ENCODE measurements at places on chromosomes 7 and 10.

DNA sequence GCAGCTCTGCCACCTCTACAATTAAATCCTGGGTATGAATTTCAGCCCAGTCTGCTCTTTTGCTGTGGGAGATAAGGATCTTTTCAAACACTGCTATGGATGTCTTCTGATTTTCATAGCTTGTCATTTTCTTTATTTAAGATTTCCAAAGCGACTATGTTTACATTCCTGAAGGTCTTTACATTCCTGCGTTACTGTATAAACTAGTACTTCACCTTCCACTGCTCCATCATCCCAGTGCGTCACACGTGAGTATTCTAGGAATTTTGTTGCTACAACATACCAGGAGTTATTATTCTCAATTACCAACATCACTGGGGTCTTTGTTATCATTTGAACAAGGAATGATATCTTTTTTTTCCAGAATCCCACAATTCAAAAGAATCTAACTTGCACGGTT, 944.7 kb downstream of the SORCS3 start:
- no peak for DNase-seq

GRCh38 chr7:44484482-44485313, 5.8 kb downstream of the NUDCD3 start:
- no peak for DNase-seq

DNA sequence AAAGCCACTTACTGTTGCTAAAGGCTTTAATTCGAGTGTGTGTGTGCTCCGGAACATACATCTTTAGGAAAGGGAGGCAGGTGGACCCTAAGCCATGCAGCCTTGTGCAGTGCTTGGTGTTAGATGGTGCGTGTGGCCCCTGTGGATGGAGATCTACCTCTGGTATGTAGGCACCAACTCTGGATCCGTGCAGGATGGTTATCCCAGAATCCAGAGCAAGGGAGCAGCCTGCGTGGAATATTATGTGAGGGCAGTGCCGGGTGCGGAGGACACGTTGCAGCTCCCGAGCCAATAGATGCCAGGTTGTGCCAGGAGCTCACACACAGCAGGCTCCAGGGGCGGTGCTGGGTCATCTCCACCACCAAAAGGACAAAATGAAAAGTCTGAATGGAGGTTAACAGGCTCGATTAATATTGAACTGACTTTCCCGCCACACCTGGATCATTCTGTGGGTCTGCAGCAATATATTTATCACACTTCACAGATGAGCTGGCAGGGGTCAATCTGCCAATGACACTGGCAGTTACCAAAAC, 143.0 kb upstream of the NPS start:
- no peak for DNase-seq

GRCh38 chr10:121700416-121700815, 102.2 kb upstream of the FGFR2 start:
- no peak for DNase-seq

GRCh38 chr7:101094791-101095375, 9.6 kb downstream of the TRIM56 start:
- peak; percentile 74 for DNase-seq

GRCh38 chr7:121196286-121196685, 132.5 kb upstream of the WNT16 start:
- DNase-seq: no peak

DNA sequence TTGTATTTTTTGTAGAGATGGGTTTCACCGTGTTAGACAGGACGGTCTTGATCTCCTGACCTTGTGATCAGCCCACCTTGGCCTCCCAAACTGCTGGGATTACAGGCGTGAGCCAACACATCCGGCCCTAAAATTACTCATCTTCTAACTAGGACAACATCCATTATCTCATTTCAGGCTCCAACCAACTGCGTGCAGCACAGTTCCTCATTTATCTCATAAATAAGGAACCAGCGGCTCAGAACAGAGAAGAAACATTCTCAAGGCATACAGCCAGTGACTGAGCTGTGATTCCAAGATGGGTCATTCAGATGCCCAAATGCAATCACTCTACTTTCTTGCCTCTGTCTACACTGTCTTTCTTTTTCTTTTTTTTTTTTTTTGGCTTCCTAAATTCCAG, 356.1 kb downstream of the ELMO1 start:
- DNase-seq: no peak

GRCh38 chr10:95505641-95506040, 55.5 kb downstream of the SORBS1 start:
- DNase-seq: no peak

DNA sequence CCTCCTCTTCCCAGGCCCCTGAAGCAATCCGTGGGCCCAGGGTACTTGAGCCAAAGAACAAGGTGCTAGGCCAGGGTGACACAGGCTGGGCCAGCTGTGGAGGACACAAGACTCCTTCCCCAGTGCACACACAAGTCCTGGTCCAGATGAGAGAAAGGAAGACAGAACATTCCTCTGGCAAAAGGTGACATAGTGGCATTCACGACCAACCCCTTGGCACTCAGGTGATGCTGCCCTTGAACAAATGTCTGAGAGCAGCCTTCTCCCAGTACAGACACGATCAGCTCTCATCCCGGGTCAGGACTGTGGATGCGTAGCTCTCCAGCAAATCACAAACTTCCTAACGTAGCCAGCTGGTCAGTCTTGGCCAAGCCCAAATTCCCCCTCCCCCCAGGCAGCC, 118.5 kb downstream of the OAT start:
- no peak for DNase-seq

- no peak for DNase-seq
Measured at GRCh38 chr7:6277476-6277875, 5.1 kb upstream of the CYTH3 start.

DNA sequence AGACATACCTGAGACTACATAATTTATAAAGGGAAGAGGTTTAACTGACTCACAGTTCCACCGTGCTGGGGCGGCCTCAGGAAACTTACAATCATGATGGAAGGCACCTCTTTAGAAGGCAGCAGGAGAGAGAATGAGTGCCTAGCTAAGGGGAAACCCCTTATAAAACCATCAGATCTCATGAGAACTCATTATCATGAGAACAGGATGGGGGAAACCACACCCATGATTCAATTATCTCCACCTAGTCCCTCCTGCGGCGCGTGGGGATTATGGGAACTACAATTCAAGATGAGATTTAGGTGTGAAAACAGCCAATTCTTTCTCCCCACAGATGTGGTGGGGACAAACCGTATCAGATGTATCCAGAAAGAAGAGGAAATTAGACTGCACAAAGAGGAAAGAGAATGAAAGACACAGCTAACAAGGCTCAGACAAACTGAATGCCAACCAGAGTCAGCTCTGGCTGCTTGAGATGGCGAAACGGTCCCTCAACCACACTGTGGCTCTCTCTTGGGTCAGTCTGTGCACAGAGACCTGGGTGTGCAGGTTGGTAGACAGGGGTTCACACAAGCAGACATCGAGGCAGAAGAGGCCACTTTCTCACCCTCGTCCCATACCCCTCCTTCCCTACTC, 375.6 kb downstream of the SFMBT2 start:
- no peak for DNase-seq

DNA sequence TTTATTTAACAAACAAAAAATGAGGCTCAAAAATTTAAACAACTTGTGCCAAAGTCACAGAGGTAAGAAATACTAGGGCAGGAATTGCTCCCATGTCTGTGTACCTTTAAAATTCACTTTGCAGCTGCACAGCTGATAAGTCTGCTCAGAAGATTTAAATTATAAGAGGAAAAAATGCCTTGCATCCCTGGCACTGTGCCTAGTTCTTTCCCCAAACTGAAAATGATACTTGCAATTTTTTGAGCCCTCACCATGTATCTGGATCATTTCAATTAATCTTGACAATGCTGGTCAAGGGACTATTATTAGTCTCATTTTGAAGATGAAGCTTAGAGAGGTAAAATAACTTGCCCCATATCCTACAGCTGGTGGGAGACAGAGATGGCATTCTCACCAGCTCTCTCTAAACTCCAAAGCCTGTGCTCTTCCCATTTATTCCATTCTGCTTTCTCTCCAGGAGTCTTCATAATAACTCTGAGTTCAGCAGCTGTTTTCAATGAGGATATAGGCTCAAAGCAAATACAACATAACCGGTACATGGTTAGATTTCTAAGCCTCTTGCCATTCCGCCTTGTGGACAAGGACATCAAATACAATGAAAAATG, 350.5 kb upstream of the LRRTM3 start:
- no peak for DNase-seq

GRCh38 chr7:886626-887487, 10.5 kb downstream of the GET4 start:
- no peak for DNase-seq

- DNase-seq: no peak
Measured at GRCh38 chr7:37683246-37684120, at the start of gene GPR141. GPR141 (plus strand) TSS chr7:37683766; CDS start chr7:37740394, 56,628 bp downstream.

- no peak for DNase-seq
Measured at GRCh38 chr10:56920601-56921261, 559.7 kb upstream of the ZWINT start.

GRCh38 chr7:41167836-41168235, 535.1 kb downstream of the INHBA start:
- DNase-seq: no peak

DNA sequence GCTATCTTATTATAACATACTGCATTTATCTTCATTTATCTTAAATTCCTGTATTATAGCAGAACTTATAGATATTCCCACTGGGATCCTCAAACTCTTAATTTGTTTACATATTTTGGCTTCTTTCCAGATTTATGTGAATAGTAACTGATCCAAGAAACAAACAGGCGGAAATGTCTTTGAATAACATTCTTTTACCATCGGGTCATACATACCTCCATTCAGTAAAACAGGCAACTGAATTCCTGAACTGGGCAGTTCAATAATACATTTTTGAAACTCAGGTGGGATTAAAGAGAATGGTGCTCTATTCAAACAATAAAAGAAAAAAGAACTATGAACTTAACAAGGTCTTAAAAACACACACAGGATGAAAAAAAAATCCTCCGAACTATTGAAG, 337.4 kb downstream of the CRPPA start:
- no peak for DNase-seq

GRCh38 chr7:92632791-92633190, 42.6 kb upstream of the FAM133B start:
- DNase-seq: no peak

GRCh38 chr10:17227367-17228090, 512 bp upstream of the VIM start:
- DNase-seq: peak; percentile 70

GRCh38 chr7:108157606-108158335, 27.6 kb upstream of the LAMB4 start:
- DNase-seq: no peak

GRCh38 chr10:113982296-113982695, 61.4 kb upstream of the ADRB1 start:
- DNase-seq: no peak

DNA sequence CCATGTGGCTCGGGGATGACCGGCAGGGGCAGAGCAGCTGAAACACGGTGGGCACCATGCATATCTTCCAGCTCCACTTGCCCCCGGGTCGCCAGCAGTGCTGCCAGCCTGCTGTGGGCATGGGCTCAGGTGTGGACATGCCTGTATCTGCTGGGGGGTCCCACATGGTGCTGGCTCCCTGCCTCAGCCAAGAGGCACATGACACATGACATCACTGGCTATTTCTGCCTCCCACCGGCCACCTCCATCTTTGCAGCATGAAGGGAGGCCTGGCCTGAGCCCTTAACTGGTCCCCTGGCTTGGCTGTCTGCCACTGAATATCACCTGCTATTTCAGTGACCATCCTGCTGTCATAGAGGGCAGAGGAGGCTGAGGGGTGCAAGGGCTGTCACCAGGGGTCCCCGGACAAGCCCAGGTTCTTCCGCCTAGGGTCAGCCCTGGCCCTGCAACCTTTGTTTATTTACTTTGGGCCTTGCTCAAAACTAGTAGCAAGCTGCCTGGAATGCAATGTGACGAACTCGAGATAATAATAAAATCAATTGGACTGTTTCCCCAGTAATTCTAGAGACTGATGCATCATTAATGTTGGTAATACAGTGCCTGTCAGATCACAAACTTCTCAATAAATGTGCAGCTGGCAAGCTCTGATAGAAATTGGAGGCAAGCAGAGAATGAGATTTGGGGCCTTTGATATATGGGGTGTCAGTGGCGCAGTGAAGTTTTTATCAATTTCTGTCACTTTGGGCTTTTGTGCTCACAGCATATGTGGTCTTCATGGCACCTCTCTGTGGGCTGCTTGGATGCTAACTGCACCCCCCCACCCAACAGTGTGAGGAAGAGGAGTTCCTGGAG, 28.5 kb downstream of the ZMIZ1 start:
- peak; percentile 48 for DNase-seq

GRCh38 chr7:67413670-67414069, 417.0 kb downstream of the TYW1 start:
- DNase-seq: no peak

DNA sequence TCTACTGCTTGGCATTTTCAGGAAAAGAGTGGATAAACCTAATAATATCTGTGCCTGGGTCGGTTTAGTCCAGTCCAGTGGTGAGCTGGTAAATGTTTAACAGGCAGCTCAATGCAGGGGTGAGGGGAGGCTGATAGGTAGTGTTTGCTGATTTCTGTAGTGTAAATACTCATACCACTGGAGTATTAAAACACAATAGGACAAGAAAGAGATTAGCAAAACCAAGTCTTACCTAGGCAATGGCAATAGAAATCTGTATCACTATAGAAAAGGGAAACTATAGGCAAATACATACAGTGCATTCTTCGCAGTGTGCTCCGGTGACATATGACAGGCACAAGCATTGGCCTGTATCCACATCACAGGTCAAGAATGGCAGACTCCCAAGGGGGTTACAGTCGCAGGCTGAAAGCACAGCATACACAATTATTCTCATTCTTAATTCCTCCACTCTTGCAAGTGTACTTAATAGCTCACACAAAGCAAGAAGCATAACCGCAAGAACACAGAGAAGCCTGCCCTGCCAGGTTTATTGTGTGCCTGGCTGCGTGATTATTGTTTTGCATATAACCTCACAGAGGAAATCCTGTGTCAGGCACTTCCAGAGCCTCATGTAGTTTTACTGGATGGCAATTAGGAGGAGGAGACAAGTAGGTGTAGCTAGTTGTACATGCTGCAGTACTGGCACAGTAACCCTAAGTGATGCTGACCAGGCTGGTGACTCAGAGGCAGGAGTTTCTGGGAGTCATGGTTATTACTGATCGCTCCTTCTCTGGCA, 35.0 kb downstream of the LAMB4 start:
- peak; percentile 95 for DNase-seq

- no peak for DNase-seq
Measured at GRCh38 chr7:157717211-157718174, 380.7 kb downstream of the DNAJB6 start.

GRCh38 chr7:35975851-35976454, 175.1 kb downstream of the SEPTIN7 start:
- peak; percentile 67 for DNase-seq

DNA sequence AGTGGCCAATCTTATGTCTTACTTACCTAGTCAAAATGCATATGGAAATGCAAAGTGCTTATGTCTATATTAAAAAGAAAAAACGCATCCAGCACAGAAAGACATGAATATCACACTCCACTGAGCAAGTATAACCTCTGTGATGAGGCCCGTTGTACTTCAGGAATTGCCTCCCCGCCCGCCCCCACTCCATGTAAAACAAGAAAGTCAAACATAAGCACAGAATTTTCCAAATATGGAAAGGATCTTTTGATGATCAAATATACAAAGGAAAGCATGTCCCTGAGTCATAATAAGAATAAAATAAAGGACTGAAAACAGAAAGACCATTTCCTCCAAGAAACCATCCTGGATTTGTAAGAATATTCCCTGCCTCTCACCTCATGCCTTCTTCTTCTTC, 229.1 kb downstream of the BAMBI start:
- DNase-seq: no peak

- no peak for DNase-seq
Measured at GRCh38 chr10:104862-105565, 30.2 kb upstream of the ZMYND11 start.

Measured in GM23248 (cell line).